HuH-7.5 (cell line): ENCODE measurements at places on chromosomes 1 and 21.

DNA sequence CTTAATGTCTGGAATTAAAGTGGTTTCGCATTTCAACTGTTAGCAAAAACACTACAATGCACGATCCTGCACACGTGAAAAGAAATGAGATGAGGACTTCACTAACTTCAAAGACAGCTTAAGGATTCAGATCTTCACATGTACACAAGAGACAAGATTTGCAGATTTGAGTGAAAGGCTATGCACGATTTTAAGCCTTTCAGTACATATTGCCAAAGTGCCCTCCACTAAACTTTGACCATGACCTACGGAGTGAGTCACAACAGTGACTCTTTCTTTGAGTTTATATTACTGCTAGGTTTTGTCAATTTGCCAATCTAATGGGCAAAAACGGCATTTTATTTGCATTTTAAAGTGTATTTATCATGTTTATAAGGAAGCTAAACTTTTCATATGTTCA, 41.2 kb upstream of the CR1L start:
- no peak for DNase-seq

- no peak for DNase-seq
Observed at GRCh38 chr1:11441211-11441952, 37.6 kb upstream of the DISP3 start.

DNA sequence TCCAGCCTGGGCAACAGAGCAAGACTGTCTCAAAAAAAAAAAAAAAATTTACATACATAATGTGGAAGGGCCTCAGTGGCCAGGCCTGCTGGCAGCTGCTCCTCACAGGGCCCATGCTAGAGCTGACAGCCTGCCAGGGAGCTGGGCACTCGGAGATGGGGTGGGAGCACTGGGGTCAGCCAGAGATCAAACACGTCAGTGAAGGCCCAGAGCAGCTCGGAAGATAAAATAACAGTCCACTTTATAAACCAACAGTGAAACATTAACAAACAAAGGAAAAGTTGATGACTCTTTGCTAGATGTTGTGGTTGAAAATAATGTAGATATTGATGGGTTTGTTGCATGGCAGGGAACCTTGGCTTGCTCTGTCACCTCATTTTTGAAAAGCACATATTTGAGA, 42.7 kb downstream of the ATP5PF start:
- DNase-seq, result no peak

DNA sequence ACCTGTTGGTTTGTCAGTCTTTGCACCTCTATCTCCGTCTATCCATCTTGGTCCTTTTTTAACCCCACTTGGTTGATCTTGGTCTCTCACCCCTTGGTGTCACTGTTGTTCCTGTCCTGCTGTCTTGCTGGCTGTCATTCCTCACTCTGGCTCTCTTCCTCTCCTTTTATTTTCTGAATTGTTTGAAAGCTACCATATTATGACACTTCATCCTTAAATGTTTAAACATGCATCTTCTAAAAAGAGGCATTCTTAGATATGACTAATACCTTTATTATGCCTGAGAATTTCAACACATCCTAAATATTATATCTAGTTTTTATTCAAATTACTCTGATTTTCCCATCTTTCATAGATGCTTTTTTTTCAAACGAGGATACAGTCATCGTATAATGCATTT, 37.0 kb downstream of the BACH1 start:
- DNase-seq, result no peak

- no peak for DNase-seq
Observed at GRCh38 chr1:116062201-116062600, 49.0 kb upstream of the MAB21L3 start.

DNA sequence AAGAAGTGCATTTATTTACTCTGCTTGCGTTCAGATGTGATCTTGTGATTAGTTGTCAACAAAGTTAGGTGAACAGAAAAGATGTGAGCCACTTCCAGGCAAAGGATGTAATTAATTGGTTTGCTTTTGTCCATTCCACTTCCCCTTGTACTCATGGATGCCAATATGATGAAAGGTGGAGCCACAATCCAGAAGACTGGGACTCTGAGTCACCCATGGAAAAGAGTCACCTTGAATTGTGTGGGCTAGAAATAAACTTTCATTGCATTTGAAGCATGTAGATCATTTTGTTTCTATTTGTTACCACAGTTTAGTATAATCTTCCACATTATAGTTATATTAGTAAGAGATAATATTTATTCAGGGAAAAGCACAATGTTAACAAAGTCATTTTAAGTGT, 684.2 kb downstream of the LTN1 start:
- no peak for DNase-seq

- no peak for DNase-seq
Observed at GRCh38 chr1:46549697-46550681, 1.5 kb downstream of the KNCN start.

- DNase-seq, result no peak
Observed at GRCh38 chr1:222263791-222264190, 284.1 kb downstream of the HHIPL2 start.

- DNase-seq, result no peak
Observed at GRCh38 chr1:181608948-181609347, 125.6 kb downstream of the CACNA1E start.

- DNase-seq, result no peak
Observed at GRCh38 chr1:2543543-2544092, 12.6 kb upstream of the TNFRSF14 start.

- no peak for DNase-seq
Observed at GRCh38 chr1:8274352-8274751, 43.6 kb upstream of the SLC45A1 start.
